ENCODE measurements at places on chromosomes 5 and 9.

GRCh38 chr5:76602094-76602726 lies 21.0 kb downstream of the F2RL2 start:
- no peak for DNase-seq

- no peak for DNase-seq
These were observed 44.3 kb downstream of the ERBIN start for GRCh38 chr5:65970481-65971367.

GRCh38 chr5:141760193-141760592 lies 78.2 kb upstream of the ARAP3 start:
- DNase-seq, result no peak

DNA sequence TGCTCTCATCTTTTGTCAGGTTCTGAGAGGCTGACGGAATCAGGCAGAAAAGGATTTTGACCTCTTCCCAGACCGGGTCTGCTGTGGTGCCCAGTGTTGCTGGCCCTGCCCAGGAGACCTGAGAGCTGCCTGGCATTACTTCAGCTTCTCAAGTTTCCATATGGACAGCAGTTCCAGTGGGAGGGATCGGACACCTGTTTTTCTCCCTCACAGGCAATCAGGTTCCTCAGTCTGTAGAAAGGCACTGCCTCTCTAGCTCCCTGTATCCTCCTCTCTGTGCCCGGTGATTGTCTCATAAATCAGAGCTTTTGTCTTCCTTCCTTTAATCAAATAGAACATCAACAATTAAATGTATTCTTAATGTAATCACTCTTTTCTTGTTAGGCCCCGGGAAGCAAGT lies 198.7 kb downstream of the SEMA6A start:
- DNase-seq, result no peak

- DNase-seq, result no peak
These were observed 372.2 kb downstream of the TMEM232 start for GRCh38 chr5:110354311-110354710.

- no peak for DNase-seq
These were observed 84.5 kb downstream of the C5orf15 start for GRCh38 chr5:133883916-133884315.
